ENCODE measurements at places on chromosomes 6 and 20. TPM values are rescaled to one million over a fixed set of nuclear protein-coding genes. Genes with fewer than 3 reads are reported as not detected.

DNA sequence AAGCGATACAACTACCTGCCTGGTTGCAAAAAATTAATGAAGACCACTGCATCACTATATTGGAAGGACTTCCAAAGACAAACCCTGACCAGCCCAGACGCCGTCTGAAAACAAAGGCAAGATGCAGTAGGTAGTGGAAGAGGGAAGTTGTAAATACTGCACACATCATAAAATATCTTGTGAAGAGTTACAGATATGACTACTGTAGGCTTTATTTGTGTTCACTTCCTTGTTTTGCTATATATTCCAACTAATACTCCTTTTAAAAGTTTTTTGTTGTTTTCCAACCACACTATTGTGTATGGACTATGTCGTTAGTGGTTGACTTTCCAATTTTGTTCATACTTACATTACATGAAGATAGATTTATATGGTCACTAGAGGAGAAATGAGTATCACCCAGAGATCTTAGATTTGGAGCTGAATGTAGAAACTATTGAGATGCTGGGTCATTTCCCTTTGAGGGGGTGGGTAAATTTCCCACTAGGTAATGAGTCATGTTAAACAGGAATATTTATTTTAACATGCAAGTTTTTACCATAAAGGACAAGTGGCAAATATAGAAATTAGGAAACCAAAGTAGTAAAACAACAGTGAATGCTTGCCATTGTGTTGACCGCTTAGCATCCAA, 16.6 kb upstream of the TXLNB start:
- no peaks in the 10 kb centered on the region for H3K27me3 ChIP-seq
- DNase-seq = no peak
- peaks cover 22% of the 10 kb centered on the region for H3K4me1 ChIP-seq
- no peak overlapping the region for H3K4me3 ChIP-seq
- peak overlapping the region; percentile 81 for H3K27ac ChIP-seq

- no peak overlapping the region for H3K27ac ChIP-seq
- no peak overlapping the region for H3K4me3 ChIP-seq
- peaks cover 6% of the 10 kb centered on the region for H3K27me3 ChIP-seq
- H3K4me1 ChIP-seq = peaks cover under 1% of the 10 kb centered on the region
Measured at GRCh38 chr6:10141746-10142443, 273.0 kb downstream of the TFAP2A start.

DNA sequence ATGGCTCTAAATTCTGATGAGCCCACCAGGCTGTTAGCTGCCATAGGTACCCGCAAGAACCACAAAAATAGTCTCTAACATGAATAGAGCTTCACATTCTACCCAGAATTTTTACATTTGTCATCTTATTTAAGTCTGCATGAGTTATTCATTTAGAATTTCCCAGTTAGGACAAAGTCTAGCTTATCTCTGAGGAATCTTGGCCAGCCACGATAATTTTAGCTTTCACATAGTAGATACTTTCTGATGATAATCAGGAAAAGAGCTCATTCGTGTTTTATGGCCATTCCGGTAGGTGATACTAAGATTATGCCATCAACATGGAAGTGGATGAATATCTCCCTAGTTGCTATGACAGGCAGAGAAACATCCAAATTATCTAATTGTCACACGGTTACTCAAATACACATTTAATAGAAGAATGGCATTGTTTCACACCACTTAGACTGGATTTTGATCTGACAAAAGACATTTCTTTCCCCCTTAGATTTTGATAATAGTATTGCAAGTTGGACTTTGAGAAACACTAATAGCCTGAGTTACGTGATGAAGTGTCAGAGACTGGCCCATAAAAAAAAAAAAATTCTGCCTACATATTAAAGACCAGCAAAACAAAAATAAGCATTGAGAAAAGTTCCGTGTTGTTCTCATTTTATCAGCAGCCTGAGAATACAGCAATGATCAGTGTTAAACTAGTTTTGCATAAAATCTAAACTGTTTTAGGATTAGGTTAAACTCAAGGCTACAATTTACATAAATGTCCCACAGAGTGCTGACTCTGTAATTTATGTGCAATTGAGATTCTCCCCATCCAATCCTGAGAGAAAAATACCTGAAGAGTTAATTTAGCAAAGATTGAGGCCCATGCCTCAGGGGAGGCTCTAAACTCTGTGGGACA, 397.5 kb upstream of the ARID1B start:
- H3K4me1 ChIP-seq = no peaks in the 10 kb centered on the region
- no peaks in the 10 kb centered on the region for H3K36me3 ChIP-seq
- no peak overlapping the region for H3K27ac ChIP-seq
- H3K4me3 ChIP-seq = no peak overlapping the region
- no peak for DNase-seq
- no peaks in the 10 kb centered on the region for H3K27me3 ChIP-seq

GRCh38 chr6:17556014-17556413, 44.1 kb upstream of the FAM8A1 start:
- no peak for DNase-seq
- H3K36me3 ChIP-seq = no peaks in the 10 kb centered on the region
- no peak overlapping the region for H3K27ac ChIP-seq
- H3K27me3 ChIP-seq = peaks cover 2% of the 10 kb centered on the region
- no peak overlapping the region for H3K4me3 ChIP-seq
- no peaks in the 10 kb centered on the region for H3K4me1 ChIP-seq

- DNase-seq = no peak
- peaks cover 6% of the 10 kb centered on the region for H3K27me3 ChIP-seq
- H3K4me1 ChIP-seq = no peaks in the 10 kb centered on the region
- no peak overlapping the region for H3K4me3 ChIP-seq
Measured at GRCh38 chr6:39610221-39610620, 115.0 kb downstream of the KIF6 start.

DNA sequence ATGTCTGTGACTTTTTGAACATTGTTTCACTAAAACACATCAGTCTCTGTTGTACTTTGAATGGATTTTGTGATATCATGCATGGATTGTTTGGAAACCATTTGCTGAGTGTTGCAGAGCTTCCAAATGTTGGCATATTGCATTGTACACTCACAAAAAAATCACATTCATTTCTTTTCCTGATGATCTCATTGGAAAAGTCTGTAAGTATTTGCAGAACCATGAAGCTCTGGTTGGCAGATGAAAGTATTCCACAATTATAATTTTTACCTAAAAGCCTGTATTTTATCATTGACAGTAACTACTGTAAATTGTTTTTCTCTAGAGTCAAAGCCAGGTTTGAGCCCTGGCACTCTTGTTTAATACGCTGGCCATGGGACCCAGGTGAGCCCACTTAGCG, 42.1 kb downstream of the VAPB start:
- peaks cover 16% of the 10 kb centered on the region for H3K36me3 ChIP-seq
- H3K4me1 ChIP-seq = peaks cover 35% of the 10 kb centered on the region
- H3K27ac ChIP-seq = no peak overlapping the region
- no peak for DNase-seq

DNA sequence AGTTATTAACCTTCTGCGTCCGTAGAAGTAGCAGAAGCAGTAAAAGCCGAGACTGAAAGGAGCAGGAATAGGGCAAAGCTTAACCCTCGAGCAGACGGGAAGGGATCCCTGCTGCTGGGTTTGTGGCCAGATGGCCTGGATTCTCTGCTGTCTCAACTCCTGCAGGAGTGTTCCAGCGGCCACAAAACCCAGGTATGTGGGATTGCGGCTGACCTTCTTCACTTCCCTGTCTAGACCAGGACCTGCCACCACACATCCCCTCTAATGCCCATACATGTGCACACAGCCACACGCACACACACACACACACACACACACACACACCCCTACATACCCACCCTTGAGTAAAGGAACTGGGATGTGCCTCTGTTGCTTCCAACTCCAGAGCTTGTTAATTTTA, 33.1 kb upstream of the TNFRSF21 start:
- no peaks in the 10 kb centered on the region for H3K4me1 ChIP-seq
- H3K27me3 ChIP-seq = peaks cover 10% of the 10 kb centered on the region
- H3K27ac ChIP-seq = no peak overlapping the region
- no peak overlapping the region for H3K4me3 ChIP-seq
- H3K36me3 ChIP-seq = no peaks in the 10 kb centered on the region
- DNase-seq = no peak

DNA sequence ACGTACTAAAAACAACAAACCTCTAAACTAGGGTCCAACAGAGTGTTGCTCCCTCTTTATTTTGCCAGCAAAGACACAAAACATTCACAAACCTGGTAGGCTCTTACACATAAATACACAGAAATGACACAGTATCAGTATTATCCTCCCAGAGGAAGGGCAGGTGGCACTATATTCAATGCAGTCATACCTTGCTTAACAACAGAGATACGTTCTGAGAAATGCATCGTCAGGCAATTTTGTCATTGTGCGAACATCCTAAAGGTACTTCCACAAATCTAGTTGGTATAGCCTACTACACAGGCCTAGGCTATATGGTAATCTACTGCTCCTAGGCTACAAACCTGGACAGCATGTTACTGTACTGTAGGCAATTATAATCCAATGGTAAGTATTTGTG, 9.6 kb downstream of the ZBTB2 start:
- no peaks in the 10 kb centered on the region for H3K27me3 ChIP-seq
- H3K27ac ChIP-seq = peak overlapping the region; percentile 76
- no peak for DNase-seq
- H3K4me3 ChIP-seq = no peak overlapping the region
- H3K36me3 ChIP-seq = peaks cover 23% of the 10 kb centered on the region

GRCh38 chr20:54103067-54103761, 32.8 kb upstream of the BCAS1 start:
- DNase-seq = peak; percentile 86
- no peaks in the 10 kb centered on the region for H3K27me3 ChIP-seq
- H3K4me3 ChIP-seq = no peak overlapping the region

DNA sequence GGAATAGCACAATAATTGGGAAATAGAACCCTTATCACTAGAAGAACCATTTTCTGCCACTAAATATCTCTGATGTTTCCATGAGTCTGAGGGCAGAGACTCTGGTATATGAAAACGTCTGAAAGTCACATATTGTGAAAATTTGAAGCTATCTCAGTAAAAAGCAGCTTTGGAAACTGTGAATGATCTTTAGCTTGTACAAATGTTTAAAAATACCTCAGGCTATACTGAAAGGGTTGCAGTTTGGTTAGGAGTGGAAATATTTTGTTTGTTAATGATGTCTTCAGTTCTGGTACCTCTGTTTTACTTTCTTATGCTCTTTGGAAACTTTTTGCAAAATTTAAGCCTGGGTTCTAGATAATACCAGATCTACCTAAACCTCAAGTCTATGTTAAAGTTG, 135.0 kb downstream of the SLC16A10 start:
- DNase-seq = no peak
- H3K4me3 ChIP-seq = no peak overlapping the region
- peaks cover 2% of the 10 kb centered on the region for H3K36me3 ChIP-seq
- no peaks in the 10 kb centered on the region for H3K27me3 ChIP-seq

DNA sequence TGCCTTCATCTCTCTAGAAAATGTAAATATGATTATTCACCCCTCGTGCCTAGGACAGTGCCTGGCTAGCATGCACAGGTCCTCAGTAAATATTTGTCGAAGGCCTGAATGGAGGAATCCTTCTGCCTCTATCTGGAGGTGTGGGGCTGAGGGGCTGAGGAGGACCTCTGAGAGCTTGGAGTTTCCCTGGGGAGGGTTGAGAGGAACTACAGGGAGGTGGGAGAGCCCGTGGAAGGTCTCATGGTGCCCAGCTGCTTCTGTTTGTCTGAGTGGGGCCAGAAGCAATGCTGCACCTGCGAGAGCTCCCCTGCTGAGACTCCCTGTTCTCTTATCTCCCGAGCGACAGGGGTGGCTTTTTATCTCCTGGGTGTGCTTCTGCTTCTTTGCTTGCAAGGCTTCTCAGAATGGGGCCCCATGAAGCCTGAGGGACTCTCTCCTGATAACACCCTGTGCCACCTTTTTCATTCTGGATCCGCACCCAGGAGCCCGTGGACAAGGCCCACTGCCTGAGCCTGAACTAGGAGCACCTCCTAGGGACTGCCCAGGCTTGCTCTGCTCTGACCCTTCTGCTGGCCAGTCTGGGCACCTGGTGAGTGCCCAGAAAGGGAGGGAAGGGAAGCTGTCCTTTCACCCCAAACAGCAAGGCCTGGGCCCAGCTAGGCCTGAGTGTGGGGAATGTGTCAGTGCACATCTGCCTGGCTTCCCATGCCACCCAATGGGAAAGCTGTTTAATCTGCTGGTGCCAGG, 2.4 kb downstream of the SLC29A1 start:
- H3K36me3 ChIP-seq = peaks cover 37% of the 10 kb centered on the region
- H3K27me3 ChIP-seq = no peaks in the 10 kb centered on the region
- H3K27ac ChIP-seq = no peak overlapping the region
- DNase-seq = no peak

DNA sequence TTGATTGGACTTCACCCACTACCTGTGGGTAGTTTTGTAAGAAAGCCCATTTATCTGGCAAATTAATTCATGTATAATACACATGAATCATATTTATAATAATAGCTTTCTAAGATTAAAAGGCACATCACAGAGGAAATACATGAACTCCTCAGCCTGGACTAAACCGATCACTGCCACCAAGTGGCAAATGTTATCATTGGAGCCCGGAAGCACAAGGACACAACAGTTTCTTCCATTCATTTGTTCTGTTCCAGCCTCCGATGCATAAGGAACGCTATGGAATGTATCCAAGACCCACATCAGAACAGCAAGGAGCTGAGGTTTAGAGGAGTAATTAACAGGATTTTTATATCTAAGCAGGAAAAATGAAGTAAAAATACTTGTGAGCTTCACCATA, 13.9 kb upstream of the IPCEF1 start:
- peaks cover 13% of the 10 kb centered on the region for H3K4me1 ChIP-seq
- H3K27ac ChIP-seq = no peak overlapping the region
- no peak overlapping the region for H3K4me3 ChIP-seq

- H3K27me3 ChIP-seq = peaks cover 13% of the 10 kb centered on the region
- no peak overlapping the region for H3K4me3 ChIP-seq
- H3K36me3 ChIP-seq = no peaks in the 10 kb centered on the region
- H3K4me1 ChIP-seq = no peaks in the 10 kb centered on the region
- H3K27ac ChIP-seq = no peak overlapping the region
Measured at GRCh38 chr6:129235167-129236000, 352.4 kb downstream of the LAMA2 start.

Gene GHRH
- total RNA-seq = not detected

Gene QKI
- total RNA-seq = 43.3 TPM

Gene CCN6
- not detected for total RNA-seq

Gene MOG
- total RNA-seq = not detected

Gene VSX1
- total RNA-seq = not detected

Gene OXT
- total RNA-seq = not detected

Gene RIMS1
- total RNA-seq = not detected

Gene OPRM1
- total RNA-seq = not detected
